ENCODE measurements at places on chromosomes 7 and 10.

GRCh38 chr10:78772486-78772885, 296.3 kb upstream of the ZMIZ1 start:
- DNase-seq, result no peak

DNA sequence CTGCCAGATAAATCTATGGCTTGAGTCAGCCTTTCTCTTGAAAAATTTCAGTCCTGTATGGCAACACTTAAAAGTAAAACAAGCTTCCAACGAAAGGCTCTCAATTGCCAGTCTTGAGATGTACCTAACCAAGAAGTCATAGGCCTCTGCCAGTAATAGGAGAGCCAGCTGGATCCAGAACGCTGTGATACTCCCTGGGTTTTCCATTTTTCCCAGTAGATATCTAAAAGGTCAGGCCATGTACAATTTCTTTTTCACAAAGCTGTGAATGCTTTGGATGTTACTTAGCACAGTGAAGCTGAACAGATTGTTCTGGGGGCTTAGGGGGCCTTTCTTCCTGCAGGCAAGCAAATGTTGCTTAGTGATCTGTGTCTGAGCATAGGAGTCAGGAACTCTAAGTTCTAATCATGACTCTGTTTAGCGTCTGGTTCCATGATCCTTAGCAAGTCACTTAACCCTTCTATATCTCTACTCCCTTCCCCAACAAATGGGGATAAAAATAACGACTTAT, 86.5 kb downstream of the ARMH3 start:
- no peak for DNase-seq

- DNase-seq, result no peak
Observed at GRCh38 chr7:102417105-102417504, 16.3 kb upstream of the ORAI2 start.

- no peak for DNase-seq
Observed at GRCh38 chr10:112946649-112947048, 3.4 kb upstream of the TCF7L2 start.

DNA sequence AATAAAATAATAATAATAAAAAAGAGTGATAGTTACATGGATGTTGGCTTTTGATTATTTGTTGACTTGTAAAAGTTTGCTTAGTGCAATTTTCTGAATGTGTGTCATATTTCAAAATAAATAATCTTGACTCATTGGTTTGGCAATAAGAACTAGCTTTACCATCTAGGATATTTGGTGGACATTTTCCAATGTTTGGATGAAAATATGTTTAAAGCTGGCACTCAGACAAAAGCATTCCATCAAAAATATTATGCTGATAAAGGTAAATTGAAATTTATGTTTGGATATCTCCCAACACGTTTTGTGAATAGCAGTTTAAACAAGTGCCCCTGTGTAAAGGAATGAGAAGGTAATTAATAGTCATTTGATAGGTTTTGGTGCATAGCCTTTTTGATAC, 62.5 kb upstream of the KCNMA1 start:
- DNase-seq, result no peak

GRCh38 chr10:9035355-9035754, 980.9 kb downstream of the GATA3 start:
- DNase-seq, result no peak

GRCh38 chr10:131929122-131929845, 28.5 kb downstream of the PPP2R2D start:
- no peak for DNase-seq

GRCh38 chr10:78283069-78283682, 249.5 kb downstream of the RPS24 start:
- DNase-seq, result no peak

GRCh38 chr10:101229266-101230182, at the start of gene LBX1:
Gene LBX1, minus strand, starts transcription at chr10:101229463. Its CDS starts 648 bp downstream, at chr10:101228815.
- no peak for DNase-seq

DNA sequence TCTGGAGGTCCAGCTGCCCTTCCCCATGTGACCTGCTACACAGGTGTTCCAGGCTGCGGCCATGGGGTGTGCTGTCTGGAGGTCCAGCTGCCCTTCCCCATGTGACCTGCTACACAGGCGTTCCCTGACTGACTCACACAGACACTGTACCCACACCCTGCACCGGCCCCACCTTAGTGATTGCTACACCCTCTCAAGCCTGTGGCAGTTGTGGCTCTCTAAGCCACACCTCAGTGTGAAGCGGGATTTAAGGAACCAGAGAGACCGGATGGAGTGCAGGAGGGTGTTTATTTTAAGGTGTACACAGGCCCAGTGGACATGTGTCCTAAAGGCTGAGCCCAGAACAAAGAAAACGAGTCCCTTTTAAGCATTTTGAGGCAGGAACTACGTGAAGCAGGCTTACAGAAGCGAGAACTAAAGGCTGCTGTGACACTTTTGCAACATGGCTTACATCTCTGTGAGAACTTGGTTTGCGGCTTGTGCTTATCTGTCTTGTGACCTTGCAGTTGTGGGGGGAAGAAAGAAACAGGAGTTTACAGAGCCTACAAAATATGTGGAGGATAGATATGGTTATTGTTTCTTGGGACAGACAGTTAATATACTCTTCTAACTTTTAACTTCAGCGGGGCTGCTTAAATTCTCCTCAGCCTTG, 326.4 kb downstream of the PAXIP1 start:
- DNase-seq, result no peak

DNA sequence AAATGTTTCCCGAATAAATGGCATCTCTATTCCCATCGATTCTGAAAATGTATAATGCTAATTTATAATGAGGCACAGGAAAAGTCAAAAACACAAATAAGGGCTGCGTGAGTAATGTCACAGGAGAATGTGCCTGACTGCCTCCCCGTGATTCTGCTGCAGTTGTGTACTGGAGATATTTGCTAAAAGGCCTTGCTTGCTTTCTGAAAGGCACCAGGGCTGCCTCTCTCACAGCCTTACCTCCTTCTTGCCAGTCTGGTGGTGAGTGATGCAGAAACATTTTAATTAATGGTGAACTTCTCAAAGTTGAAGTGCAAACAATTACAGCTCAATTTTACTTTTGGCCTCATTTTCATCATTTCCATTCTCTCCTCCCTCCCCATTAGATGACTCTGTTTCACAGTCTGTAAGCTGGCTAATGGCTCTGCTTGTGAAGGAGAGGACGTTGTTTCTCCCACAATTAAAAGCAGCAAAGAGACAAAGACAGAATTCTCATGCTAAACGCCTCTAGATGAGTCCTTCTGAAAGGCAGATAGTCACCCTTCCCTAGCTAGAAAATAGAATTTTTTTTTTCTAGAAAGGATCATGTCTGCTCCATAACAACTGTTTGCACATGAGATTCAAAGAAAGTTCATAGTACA, 377.6 kb downstream of the MDFIC start:
- no peak for DNase-seq

GRCh38 chr10:31134311-31134952, 102.8 kb upstream of the ZNF438 start:
- DNase-seq, result no peak

DNA sequence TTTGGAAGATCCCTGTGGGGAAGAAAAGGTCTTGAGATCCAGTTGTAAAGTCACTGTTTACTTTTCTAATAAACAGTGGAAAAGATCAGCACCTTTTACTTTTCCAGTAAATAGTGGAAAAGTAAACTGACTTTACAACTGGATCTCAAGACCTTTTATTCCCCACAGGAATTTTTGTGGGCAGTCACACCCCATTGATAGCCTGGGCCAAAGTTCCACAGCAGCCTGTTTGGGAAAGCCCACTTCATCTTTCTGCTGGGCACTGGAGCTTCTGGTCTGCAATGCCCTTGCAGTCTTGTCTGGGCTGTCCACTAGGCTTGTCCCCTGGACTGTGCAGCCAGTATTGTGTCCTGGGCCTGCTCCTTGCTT, 50.2 kb downstream of the ADCY1 start:
- DNase-seq, result no peak

- no peak for DNase-seq
Observed at GRCh38 chr10:14524691-14525324, 194.1 kb upstream of the FRMD4A start.

GRCh38 chr10:62463364-62463763, 89.2 kb downstream of the ZNF365 start:
- DNase-seq, result no peak
